Fibroblast of skin of abdomen (primary cell): ENCODE measurements at places on chromosomes 4 and X.

GRCh38 chrX:17425136-17425535 lies 50.1 kb downstream of the NHS start:
- no peak for DNase-seq

GRCh38 chr4:111108153-111108552 lies 485.3 kb upstream of the PITX2 start:
- DNase-seq, result no peak

DNA sequence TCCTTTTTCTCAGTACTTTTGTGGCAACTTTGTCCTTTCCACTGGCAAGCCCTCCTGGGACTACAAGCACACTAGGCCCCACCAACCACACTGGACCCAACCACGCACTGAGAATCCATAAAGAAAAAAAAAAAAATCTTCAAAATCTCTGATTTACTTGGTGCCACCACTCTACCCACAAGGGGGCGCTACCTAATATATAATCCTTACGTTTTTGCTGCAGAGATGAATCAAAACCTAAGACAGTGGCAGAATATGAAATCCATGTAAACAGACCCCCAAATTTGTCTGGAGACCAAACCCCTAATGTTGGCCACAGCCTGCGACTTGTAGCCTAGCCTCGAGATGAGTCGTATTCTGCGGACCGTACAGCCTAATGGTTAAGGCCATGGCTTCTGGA lies 63.5 kb upstream of the ARHGAP36 start:
- DNase-seq, result peak; percentile 0

GRCh38 chr4:122744229-122744628 lies 11.7 kb downstream of the BBS12 start:
- peak; percentile 56 for DNase-seq

GRCh38 chrX:254630-255215 lies 26.5 kb upstream of the PLCXD1 start:
- DNase-seq, result no peak

GRCh38 chr4:83618431-83618830 lies 82.5 kb downstream of the GPAT3 start:
- peak; percentile 84 for DNase-seq

GRCh38 chr4:577499-578450 lies 1.7 kb upstream of the TMEM271 start:
- DNase-seq, result peak; percentile 41

DNA sequence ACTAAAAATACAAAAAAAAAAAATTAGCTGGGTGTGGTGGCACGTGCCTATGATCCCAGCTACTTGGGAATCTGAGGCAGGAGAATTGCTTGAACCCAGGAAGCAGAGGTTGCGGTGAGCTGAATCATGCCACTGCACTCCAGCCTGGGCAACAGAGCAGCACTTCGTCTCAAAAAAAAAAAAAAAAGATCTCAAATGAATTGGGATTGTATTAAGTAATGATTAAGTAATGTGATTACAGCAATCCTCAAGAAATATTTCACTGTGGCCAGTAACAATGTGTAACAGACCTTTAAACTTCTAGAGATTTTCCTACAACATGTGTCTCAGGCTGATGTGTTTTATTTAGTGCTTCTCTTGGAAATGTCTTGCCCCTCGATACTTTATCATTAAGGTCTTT lies 46.8 kb downstream of the PKD2 start:
- no peak for DNase-seq
